ENCODE measurements at places on chromosomes 3 and 15.

GRCh38 chr15:51253366-51253765 is 85.0 kb downstream of the CYP19A1 start:
- no peak for DNase-seq

DNA sequence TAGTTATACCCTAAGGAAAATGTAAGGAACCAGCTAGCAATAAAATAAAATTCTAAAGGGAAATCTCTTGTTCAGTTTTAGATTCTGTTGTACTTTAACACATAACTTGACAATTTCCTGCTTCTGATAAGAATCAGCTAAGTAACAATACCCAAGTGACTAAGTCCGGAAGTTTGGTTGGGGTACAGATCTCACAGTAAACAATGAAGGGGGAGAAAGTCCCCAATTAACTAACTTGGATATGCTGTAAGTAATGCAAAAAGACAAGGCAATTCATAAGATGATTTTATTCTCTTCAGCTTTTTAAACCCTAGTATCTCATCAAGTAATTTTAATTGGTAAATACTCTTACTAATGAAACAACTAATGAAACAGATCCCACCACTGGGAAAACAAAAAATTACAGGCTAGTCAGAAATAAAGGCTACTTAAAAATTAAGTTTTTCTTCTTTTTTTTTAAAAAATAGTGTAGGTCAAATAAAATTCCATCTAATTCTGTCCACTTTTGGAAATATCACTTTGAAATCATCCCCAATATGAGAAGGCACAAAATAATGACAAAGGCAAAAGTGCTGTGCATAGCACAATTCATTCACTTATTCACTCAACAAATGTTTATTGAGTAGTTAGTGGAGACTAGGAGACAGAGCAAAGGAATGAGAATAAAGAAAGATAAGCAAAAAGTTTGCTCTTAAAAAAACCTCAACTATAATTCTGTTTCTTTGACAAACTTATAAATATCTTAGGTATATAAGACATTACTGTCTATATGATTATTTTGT is 37.8 kb upstream of the IL20RB start:
- DNase-seq: no peak

GRCh38 chr3:107436029-107436428 is 58.8 kb downstream of the CCDC54 start:
- DNase-seq: no peak

GRCh38 chr15:95687061-95687460 is 643.4 kb upstream of the NR2F2 start:
- DNase-seq: no peak

- no peak for DNase-seq
Observed at GRCh38 chr3:111846717-111847116, 12.3 kb upstream of the PHLDB2 start.

DNA sequence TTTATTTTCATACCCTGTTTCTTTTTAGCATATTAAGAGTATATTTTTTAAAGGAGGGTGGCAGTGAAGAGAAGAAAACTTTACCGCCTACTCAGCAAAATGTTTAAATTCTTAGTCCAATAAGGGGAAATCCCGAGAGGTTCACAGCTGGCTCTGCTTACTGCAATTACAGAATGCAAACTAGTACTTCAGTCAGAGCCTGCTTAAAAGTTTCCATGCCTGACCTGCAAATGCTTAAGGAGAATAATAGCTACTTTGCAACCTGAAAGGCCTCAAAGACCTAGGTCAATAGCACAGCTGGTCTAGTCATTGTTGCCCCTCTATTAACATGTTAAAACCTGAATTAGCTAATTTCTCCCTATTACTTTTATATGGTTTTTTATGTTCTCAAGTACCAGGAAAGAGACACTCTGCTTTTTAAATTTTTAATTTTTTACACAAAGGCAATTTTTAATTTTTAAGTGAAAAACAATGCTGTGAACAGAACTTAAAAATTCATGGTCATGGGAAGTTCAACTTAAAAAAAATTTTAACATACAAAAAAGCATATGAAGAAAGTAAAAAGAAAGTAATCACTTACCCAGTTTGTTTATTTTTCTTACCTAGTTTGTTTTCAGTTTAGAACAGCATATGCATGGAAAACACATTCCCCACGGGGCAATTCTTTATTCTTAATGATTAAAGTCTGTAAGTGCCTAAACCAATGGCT is 79.2 kb downstream of the P3H2 start:
- no peak for DNase-seq

GRCh38 chr3:114446600-114446999 is 152.8 kb downstream of the TIGIT start:
- DNase-seq: no peak

DNA sequence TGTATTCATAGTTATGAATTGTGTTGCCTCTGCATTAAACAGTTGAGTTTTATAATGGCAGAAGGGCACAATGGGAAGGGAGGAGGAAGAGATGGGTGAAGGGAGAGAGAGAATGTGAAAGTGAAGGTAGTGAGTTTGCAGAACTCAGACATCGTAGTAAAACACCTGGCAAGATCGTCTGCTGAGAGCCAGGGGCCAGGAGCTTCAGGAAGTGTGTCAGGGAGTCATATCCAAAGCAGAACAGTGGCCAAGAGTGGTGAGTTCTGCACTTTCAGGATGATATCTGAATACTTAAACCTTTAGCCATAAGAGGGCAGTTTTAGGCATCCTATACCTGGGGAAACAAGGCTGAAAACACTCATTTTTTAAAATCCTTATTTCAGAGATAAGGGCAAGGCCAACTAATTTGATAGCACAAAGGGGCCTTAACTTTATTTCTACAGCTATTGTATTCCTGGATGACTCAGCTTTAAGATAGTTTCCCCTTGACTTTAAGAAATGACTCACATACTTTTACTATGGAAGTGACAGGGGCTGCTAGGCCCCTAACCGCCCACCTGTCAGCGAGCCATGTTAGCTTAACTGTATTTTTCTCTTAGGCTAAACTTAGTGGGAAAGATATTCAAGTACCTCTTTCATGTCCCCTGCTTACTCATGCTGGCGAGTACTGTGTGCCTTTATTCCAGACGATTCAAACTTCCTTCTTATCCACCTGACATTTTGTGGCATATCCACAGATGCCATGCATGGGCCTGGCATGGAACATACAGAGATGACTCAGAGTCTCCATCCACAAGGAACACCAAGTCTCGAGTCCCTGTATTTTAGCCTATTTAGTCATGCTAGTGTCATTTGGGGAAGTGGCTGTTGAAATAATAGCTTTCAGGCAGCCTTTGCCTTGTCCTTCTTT is 53.9 kb downstream of the RLBP1 start:
- DNase-seq: peak; percentile 49

GRCh38 chr3:190150681-190151080 is 30.0 kb upstream of the P3H2 start:
- no peak for DNase-seq

GRCh38 chr3:71907996-71908395 is 123.0 kb upstream of the PROK2 start:
- no peak for DNase-seq

GRCh38 chr15:64092864-64093626 is 593 bp downstream of the CIAO2A start:
- peak; percentile 28 for DNase-seq

DNA sequence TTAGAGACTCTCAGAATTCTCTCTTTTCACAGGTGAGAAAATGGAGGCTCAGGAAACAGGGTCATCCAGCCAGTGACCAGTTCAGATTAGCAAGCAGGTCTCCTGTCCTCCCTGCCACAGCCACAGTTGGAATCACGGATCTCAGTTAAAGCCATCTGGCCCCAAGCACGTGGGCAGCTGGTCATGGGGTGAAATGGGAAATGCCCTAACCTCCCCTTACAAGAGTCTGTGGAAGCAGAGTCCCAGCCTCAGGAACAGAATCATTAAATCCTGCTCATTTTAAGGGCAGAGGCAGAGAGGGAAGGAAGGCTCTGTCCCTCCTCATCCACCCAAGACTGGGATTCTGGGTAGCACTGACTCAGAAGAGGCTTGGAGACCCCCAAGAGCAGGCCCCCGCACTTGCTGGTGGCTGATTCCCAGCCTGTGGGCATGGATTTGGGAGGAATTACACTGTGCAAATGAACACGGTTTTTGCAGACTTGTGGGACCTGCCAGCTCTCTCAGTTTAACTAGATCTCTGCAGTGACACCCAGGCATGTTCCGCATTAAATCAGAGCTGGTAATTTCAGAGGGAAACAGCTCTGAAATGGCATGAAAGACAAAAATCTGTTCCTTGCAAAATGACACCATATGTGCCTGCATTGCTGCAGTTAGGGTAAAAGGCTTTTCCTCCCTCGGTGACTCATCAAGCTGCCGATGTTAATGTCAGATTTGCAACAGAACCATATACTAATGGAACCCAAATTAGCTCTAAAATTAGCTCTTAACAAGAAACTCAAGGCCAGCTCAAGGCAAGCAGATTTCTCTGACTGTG is 89.0 kb downstream of the BDH1 start:
- no peak for DNase-seq
